ENCODE measurements at places on chromosomes 1 and 21. TPM values are rescaled to one million over a fixed set of nuclear protein-coding genes. Genes with fewer than 3 reads are reported as not detected.

OLIG2 gene
- total RNA-seq, result not detected

NUDT4B gene
- not detected for total RNA-seq

CDA gene
- 0.95 TPM for total RNA-seq

SMIM1 gene
- 29.9 TPM for total RNA-seq

KRTAP21-2 gene
- not detected for total RNA-seq

ECE1 gene
- 79.6 TPM for total RNA-seq

LYPLA2 gene
- total RNA-seq, result 95.6 TPM

LCE1A gene
- total RNA-seq, result not detected

TMCC2 gene
- total RNA-seq, result 7.7 TPM

IL22RA1 gene
- 0.68 TPM for total RNA-seq
